ENCODE measurements at places on chromosomes 5 and 9. TPM values are rescaled to one million over a fixed set of nuclear protein-coding genes. Genes with fewer than 3 reads are reported as not detected.

SAXO1 gene
- not detected for total RNA-seq

HAVCR2 gene
- total RNA-seq = not detected

HSPB3 gene
- not detected for total RNA-seq

SLC1A3 gene
- 18.2 TPM for total RNA-seq

SHISAL2B gene
- total RNA-seq = not detected

HDAC3 gene
- total RNA-seq = 67.5 TPM

MYMK gene
- total RNA-seq = not detected

GPRIN1 gene
- 16.9 TPM for total RNA-seq

TMEM215 gene
- not detected for total RNA-seq

UGT3A2 gene
- total RNA-seq = 0.27 TPM

PTPN3 gene
- total RNA-seq = 19.5 TPM

BTNL9 gene
- 0.04 TPM for total RNA-seq

CCDC152 gene
- total RNA-seq = 2.8 TPM

SEMA4D gene
- 1.9 TPM for total RNA-seq

SCGB3A2 gene
- not detected for total RNA-seq

GRCh38 chr5:112576298-112576925, 157.3 kb upstream of the EPB41L4A start:
- no peak for DNase-seq

DNA sequence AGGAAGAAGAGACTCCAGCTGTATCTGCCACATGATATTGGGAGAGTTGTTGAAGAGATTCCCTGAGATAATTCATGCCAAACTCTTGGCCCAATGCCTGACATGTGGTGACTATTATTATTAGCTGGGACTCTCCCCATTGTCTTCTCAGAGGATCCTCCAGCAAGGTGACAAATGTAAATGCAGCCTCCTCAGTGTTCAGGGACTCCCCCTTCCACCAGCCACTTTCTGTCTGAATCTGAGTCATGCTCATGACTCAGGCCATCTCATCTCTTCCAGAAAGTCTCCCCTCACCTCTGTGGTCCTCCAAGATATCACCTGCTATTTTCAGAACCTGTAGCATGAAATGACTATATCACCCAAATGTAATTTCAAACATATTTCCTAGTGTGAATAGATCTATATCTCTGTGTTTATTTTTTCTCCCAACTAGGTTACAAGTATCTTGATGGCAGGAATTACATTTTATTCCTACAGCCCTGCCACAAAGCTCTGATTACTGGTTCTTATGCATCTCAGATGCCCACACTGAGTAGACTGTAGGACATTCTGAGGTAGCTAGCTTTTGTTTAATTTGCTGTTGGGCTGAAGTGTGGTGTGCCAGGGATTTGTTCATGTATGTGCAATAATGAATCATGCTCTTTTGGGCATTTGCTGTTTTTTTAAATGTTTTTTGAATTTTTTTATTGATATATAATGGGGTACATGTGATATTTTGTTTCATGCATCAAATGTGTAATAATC, 126.6 kb upstream of the IL12B start:
- DNase-seq = peak; percentile 63

GRCh38 chr9:123434619-123435240, 78.7 kb downstream of the CRB2 start:
- no peak for DNase-seq

GRCh38 chr5:87258507-87258906, 9.2 kb upstream of the RASA1 start:
- DNase-seq = no peak

DNA sequence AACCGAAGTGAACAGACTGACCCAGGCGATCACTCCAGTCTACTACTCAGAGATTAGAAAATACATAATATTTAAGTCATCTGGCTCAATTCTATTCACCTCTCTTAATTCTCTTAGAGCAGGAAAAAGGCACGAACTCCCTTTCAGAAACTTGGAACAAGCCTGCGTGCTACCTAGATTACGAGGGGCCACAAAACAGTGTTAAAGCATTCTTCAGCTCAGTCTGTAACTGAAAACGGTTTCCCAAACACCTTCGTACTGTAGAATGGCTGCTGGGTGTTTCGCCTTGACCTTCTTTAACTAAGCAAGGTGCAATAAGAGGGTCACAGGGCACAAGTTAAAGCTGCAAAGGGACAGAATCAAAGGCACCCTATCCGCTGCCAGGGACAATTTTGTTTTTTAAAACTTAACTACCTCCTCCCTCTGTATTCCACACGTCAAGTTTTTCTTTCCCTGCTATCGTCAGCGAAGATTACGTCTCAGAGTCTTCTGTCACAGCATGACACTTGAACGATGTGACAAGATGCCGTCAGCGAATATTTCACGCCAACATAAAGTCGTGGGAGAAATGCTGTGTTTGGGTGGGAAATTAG, 687 bp downstream of the LYSMD3 start:
- DNase-seq = peak; percentile 13

DNA sequence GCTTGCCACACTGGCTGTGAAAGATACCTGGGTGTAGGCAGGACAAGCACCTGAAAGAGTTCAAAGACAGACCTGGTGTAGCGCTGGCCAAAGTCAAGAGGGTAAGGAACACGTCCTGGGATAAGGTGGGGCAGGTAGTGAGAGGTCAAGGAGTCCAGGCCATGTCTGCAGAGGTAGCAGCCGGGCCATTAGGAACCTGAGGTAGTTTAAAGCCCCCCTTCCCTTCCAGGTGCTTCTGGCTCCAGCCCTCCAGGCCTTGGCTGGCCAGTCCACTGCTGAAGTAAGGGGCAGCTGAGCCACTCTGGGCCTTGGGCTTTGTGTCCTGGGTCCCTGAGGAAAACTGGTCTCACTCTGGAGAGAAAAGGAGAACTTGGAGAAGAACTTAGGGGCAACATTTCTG, 13.9 kb upstream of the NR5A1 start:
- DNase-seq = no peak

GRCh38 chr5:137563301-137563645, 64.1 kb upstream of the SPOCK1 start:
- DNase-seq = no peak

- no peak for DNase-seq
These were observed 144.7 kb downstream of the PCSK1 start for GRCh38 chr5:96288166-96288844.

DNA sequence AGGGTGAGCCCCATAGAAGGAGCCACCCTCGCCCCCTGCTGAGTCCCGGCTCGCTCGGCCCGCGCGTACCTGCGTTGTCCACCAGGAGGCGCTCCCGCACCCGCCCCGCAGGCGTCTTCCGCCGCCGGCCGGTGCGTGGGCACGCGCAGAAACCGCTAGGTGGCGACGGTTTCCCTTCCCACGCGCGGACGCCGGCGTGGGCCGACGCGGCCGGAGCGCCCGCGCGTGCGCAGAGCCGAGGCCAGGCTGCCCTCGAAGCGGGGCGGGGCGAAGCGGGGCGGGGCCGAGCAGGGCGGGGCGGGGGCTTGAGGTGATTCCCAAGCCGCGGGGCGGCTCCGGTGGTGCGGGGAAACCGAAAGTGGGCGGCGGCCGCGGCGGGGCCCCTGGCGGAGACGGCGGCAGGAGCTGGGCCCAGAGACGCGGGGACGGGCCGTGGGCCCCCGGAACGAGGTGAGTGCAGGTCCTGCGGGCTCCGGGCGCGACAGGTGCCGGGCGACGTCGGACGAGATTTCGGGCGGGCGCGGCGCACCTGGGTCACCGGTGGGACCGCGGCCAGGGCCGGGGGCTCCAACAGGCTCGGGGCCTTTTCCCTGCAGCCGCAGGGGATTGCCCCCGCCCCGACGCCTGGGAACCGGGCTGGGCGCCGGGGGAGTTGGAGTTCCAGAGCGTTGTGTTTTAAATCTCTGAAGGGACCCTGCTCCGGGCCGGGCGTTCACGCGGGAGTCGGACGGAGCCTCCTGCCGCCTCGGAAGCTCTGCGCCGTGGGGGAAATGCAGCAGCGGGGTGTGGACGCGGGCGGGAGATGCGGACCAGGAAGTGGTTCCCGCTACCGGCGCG, at the start of gene TDRD7:
TDRD7 (plus strand) TSS at position 308 of the 837 bp plus-strand sequence. CDS start 16,370 bp downstream, outside the sequence.
- DNase-seq = peak; percentile 25

- DNase-seq = no peak
These were observed 59.7 kb upstream of the GARNL3 start for GRCh38 chr9:127204771-127205470.

GRCh38 chr5:160744268-160745101, 107.5 kb downstream of the ATP10B start:
- DNase-seq = no peak

DNA sequence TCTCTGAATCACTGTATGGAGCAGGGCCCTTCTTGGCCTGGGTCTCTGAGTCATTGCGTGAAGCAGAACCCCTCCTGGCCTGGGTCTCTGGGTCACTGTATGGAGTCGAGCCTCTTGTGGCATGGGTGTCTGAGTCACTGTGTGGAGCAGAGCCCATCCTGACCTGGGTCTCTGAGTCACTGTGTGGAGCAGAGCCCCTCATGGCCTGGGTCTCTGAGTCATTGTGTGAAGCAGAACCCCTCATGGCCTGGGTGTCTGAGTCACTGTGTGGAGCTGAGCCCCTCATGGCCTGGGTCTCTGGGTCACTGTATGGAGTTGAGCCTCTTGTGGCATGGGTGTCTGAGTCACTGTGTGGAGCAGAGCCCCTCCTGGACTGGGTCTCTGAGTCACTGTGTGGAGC, 94.0 kb upstream of the RAPGEF1 start:
- peak; percentile 29 for DNase-seq

DNA sequence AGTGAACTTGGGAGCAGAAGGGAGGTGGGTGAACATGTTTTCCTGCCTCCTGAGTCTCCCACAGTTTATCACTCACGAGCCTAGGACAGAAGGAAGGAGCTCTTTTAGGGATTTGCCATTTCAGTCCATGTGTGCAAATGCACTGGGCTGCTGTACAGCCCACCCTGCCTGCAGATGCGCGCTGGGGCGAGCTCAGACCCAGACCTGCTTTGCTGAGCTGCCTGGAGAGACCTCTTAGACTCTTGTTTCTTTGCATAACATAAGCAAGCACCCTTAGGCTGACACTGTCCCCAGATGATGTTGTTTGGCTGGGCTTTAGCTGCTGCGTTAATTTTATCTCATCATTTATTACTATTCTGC, 199.0 kb downstream of the CACNA1B start:
- no peak for DNase-seq

DNA sequence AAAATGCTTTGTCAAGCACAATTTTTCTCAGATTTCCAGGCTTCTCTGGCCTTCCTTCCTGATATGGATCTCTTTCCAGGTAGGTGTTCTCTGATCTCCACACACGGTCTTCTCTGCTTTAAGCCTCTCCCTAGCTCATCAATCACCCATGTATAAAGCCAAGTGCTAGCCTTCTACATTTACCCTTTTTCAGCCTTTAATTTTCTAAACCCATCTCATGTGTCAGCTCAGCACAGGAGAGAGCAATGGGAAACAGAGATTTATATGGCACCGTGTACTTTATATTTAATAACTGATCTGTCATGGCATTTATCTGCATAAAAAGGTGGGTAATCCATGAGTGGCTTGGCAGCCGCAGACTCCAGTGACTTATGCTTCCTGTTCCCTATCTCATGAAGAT, 495.0 kb downstream of the RASEF start:
- DNase-seq = no peak

GRCh38 chr5:68729678-68730077, 364.1 kb upstream of the SLC30A5 start:
- DNase-seq = no peak

DNA sequence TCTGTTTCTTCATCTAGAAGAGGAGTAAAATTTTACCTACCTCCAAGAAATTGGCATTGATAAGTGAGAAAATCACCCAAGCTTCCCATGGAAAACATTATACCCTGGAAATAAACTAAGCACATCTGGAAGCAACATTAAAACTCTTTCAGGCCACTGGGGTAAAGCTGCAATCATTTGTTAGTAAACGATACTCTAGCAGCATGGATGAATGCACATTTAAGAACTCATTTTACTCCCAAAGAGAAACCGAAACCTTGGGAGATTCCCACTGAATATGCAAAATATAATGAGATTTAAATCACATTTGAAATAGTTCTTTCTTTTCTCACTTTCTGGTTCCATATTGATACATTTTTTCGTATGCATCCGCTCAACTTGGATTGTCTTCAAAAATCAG, 467.5 kb downstream of the EFNA5 start:
- no peak for DNase-seq

GRCh38 chr5:88236866-88237642, 31.6 kb downstream of the TMEM161B start:
- DNase-seq = no peak

DNA sequence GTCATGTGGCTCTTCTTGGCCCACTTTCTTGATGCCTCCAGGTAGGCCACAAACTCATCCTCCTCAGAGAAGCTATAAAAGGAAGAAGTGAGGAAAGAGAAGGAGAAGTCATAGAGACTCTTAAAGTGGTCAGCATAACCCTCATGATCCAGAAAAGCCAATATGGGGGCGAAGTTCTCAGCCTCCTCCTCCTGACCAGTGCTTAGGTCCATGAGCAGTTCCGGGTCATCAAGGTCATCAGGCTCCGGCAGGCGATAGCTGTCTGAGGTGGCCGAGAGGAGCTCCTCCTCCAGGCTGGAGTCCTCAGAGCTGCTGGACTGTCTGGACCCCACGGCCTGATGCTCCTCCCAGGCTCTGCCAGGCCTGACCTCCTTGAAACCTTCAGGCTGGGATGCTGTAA, 34.7 kb downstream of the SH3TC2 start:
- no peak for DNase-seq

DNA sequence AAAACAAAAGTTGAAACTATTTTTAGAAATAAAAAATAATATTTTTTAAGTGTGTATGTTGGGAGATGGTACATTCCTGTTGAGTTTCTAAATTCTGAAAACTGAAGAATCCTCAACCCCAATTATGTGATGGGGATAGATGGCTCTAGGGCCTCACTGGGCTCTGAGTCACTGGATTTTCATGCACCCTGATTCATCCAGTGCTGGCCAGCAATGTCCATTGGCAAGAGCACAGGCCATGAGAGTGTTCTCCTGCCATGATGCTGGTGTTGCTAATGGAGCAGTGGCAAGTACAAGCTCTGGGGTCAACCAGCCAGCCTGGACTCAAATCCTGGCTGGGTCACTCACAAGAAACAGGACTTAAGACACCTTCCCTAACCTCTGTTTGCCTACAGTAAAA, 23.3 kb downstream of the SMIM23 start:
- DNase-seq = peak; percentile 16

DNA sequence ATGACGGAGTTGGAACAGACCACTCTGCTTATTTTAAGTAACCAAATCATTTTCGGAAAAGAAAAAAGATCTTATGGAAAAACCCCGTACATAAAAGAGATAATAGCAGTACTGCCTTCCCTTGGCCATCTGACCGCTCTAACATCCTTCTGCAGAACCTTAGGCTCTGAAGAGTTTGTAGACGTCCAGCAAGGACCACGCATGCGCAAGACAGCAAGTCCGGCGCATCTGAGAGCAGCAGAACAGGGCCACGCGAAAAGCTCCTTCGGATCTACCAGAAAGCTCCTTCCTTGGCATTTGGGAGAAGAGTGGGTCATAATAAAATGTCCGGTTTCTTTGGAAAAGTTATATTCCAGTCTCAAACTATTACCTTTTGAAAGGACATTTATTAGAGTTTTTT, 26.8 kb downstream of the PAX5 start:
- DNase-seq = no peak
